Fibroblast of the aortic adventitia (primary cell): ENCODE measurements at places on chromosomes 6 and 20. TPM values are rescaled to one million over a fixed set of nuclear protein-coding genes. Genes with fewer than 3 reads are reported as not detected.

PPP1R3G gene
- 3.8 and 10.1 TPM in 2 replicates for total RNA-seq

PTCHD4 gene
- 5.2 and 9.8 TPM in 2 replicates for total RNA-seq

RHAG gene
- total RNA-seq, result not detected in 2 replicates

TAB2 gene
- total RNA-seq, result 20.2 and 40.0 TPM in 2 replicates

ZNF165 gene
- 0.45 and 0.65 TPM in 2 replicates for total RNA-seq

PSORS1C2 gene
- not detected in 2 replicates for total RNA-seq

ROMO1 gene
- total RNA-seq, result 164 and 214 TPM in 2 replicates

QRSL1 gene
- total RNA-seq, result 8.3 and 11.2 TPM in 2 replicates

DEF6 gene
- total RNA-seq, result 0.18 and 1.1 TPM in 2 replicates

TUBB2B gene
- 0.25 and 2.9 TPM in 2 replicates for total RNA-seq

GLP1R gene
- total RNA-seq, result not detected in 2 replicates

SLC22A16 gene
- total RNA-seq, result 0.09 TPM in 1 of 2 replicates, not detected in the other

SLC32A1 gene
- total RNA-seq, result not detected in 2 replicates

CRISP2 gene
- not detected in 2 replicates for total RNA-seq

GRM1 gene
- total RNA-seq, result under 0.01 and 0.09 TPM in 2 replicates

HACE1 gene
- total RNA-seq, result 18.3 and 59.0 TPM in 2 replicates

CLVS2 gene
- total RNA-seq, result not detected in 2 replicates

PTGIS gene
- total RNA-seq, result 279 and 1,011 TPM in 2 replicates

TNFRSF6B gene
- 0.36 TPM in 1 of 2 replicates, not detected in the other for total RNA-seq

ELOVL2 gene
- total RNA-seq, result 0.16 and 0.18 TPM in 2 replicates

TBC1D32 gene
- 21.2 and 45.5 TPM in 2 replicates for total RNA-seq

HCRTR2 gene
- total RNA-seq, result not detected in 2 replicates

OLIG3 gene
- total RNA-seq, result 0.74 TPM in 1 of 2 replicates, not detected in the other

SYTL3 gene
- total RNA-seq, result 1.9 and 10.5 TPM in 2 replicates

LPA gene
- total RNA-seq, result not detected in 2 replicates

SLC22A3 gene
- 0.72 and 1.5 TPM in 2 replicates for total RNA-seq

SPEF1 gene
- 0.09 TPM in 1 of 2 replicates, not detected in the other for total RNA-seq

NELFCD gene
- total RNA-seq, result 14.4 and 46.1 TPM in 2 replicates

TRIM10 gene
- total RNA-seq, result not detected in 2 replicates
